HepG2 (cell line): ENCODE measurements at places on chromosomes 5 and 9.

DNA sequence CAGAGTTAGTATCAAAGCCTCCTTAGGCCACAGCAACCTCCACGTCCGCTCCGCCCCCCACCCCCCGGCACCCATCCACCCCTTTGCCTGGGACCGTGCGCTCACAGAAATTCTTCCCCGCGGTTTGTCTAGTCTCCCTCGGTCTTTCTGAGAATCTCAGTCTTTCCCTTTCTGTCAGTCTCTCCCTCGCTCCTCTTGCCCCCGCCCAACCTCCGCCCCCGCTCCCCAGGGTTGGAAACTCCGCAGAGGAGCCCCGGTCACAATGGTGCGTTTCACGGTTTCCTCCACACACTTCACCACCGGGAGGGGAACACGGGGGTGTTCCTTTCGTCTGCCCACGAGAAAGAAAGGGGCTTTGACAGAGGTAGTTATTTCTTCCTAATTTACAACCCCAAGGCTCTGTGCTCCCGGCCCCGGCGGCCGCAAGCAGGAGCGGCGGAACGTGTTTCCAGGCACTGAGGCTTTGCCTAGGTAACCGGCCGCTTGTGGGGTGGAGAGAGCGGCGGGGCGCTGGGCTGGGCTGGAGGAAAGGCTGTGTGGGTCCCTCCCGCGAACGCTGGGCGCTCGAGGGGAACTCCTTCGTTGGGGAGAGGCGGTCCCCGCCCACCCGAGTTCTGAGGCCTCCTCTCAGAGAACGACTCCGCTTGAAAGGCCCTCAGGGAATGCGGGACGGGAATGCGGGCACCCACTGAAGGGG, 2.1 kb downstream of the NR4A3 start:
- no peak for DNase-seq

DNA sequence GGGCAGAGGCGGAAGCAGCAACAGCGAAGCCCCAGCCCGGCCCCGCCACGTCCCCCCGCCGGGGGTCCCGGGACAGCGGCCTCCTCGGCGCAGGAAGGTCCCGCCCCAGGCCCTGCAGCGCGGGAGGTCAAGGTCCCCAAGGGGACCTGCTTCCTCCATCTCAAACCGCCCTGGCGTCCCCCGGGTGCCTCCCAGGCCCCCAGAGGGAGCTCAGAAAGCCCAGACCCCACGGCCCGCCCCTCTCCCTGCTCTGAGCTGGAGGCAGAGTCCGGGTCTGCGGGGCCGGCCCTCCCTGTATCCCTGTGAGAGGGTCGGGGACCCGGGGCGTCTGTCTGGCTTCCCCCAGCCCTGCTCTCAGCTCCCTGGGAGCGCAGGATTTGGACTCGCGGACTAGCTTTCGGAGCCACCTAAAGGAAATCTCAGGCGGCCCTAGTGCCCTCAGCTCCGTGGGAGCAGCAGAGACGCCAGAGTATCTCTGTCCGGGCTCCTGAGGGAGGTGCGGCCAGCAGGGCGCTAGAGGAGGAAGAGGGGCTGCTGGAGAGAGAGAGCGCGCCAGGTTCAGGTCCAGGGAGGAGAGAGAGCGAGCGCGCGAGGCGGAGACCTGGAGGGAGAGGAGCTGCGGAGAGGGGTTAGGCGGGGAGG, 30.7 kb downstream of the EXOC3 start:
- DNase-seq: peak; percentile 27

DNA sequence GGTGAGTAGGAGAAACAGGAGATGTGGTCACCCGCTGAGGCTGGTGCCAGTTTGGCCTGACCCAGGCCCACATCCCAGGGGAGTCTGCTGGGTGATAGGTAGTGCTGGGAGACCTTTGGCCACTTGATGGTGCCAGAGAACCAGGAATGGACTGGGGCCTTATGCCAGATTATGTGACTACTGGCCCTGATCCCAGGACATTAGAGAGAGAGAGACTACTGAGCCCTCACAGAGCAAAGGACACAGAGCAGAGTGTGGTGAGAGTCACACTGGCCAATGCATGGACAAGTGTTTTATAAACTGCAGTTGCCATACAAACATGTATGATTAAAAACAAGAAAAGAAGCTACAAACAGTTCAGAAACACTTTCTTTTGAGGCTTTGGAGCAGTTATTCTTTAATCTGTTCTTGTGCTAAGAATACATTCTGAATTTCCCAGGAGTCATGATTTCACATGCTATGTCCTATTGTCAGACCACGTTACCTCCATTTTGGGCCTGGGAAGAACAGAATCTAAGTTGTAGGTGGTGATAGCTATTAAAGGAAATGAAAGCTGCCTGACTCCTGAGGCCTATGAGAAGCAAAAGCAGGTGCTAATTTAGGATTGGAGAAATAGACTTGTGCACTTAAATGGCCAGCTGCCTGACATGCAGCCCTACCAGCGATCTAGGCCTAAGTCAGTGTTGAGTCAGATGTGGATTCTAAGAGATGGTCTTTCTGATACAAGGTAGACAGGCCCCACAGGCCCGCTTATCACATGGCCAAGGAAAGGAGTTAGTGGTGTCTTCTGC, 32.6 kb upstream of the TMOD1 start:
- DNase-seq: peak; percentile 67

GRCh38 chr9:69412741-69413150, 87.7 kb downstream of the ENTREP1 start:
- peak; percentile 39 for DNase-seq

DNA sequence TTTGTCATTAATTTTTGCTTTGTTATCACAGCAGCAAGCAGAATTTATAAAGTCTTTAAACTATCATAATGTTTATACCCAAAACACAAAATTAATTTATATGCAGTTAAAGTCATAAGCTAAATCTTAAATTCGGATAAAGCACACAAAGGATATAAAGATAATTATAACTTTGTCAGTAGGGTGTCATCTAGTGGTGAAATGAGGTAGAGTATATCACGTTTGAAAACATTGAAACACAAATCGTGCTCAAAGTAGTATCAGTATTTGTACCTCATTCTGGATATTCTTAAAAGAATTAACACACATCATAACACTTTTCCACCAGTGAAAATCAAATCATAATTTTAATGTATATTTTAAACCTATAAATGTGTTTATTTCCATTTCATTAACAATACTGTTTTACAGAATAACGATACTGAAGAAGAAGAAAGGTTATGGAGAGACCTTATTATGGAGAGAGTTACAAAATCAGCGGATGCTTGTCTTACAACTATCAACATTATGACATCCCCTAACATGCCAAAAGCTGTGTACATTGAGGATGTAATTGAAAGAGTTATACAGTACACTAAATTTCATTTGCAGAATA, 129.5 kb downstream of the NIPBL start:
- DNase-seq: peak; percentile 7

DNA sequence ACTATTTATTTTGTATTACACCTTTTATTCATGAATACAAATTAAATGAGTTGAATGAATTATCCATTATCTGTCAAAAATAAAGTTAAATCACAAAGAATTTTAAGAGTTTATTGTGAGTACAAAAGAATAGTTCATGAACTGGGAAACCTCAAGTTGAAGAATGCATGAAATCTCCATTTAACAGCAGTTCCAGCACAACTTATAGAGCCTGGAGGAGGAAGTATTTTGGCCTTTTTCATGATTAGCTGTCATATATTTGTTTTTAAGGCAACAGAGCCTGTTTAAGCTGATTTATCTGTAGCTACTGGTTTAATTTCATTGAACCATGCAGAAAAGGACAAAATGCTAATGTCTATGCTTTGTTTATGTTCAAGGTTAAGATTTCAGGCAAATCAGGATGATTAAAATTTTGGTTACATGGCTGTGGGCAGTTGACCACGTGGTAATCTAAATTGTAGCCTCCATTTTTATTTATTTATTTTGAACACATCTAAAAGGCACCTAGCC, 12.2 kb downstream of the SPINK1 start:
- no peak for DNase-seq

- DNase-seq: no peak
Measured at GRCh38 chr5:74578356-74579044, 62.0 kb downstream of the ENC1 start.

GRCh38 chr9:75451505-75451904, 363.2 kb downstream of the OSTF1 start:
- no peak for DNase-seq

DNA sequence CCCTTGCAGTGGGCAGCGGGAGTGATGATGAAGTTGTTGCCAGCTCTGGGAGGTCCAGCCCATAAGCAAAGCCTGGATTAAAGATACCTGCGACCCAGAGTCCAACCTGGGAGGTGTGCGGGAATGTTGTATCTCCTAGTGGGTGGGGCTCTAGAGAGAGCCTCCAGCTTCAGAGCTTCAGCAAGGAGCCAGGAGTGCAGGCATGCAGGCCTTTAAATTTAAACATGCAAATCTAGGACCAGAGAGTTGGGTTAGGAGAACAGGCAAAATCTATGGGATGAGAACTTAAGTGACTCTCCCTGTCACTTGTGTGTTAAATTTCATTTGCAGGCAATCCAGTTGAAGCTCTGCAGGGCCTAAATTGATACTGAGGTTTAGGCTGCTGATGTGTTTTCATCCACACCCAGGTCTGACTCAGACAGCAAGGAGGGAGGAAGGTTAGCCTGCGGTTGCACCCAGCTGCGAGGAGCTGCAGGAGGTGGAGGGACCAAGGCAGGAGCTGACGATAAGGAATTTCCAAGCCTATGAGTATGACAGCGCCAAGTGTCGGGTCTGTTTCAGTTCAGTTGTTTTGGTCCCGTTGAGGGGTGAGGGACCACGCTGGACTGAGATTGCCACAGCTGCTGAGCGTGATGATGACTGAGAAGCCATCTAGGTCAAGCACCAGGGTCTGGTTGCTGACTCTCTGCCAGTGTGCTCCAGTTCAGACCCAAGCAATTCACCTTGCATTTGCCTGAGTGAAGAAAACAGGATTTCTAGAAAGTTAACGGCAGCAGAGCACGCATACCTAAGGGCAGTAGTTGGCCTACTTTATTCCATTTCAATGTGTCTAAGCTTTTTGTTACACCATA, 243.0 kb downstream of the ICE1 start:
- no peak for DNase-seq

- no peak for DNase-seq
Measured at GRCh38 chr9:8232726-8233125, 433.1 kb upstream of the DMAC1 start.

DNA sequence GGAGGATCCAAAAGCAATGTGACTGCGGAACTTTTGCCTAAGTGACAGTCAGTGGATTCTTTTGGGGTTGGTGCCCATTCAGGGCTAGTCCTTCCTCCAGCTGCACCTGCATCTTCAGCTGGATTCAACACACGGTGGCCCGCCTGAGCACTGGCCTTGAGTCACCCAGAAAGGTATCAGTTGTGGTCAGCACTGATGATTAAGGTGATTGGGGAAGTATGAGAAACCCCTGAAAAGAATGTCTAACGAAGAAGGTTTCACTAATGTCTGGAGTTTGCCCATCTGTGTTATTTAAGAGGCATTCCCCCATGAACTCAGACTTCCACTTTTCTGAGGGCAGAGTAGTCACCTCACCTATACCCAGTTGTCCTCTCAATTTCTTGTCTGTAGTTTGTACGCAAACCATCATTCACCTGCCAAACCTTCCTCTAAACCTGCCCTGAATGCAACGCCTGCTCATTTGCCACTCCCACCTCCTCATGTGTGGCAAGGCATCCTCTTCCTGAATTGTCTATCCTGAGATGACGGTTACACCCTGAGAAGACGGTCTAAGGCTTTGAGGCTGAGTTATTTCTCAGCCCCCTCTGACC, 27.2 kb downstream of the CSF2 start:
- no peak for DNase-seq

DNA sequence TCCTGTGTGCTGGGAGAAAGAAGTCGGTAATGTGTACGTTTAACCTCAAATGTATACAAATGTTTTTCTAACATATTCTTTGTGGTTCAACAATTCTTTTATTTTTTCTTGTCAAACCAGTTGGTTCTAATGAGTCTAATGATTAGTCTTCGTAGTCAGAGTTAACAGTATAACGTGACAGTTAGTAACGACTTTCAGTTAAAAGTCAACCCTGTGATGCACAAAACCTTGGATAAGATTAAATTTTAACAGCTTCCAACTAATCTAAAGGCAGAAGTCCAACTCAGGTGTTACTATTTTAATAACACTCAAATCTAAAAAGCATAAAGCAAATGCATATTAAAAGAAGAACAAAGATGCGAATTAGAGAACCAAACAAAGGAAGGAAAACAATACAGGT, 47.0 kb downstream of the SEMA6A start:
- no peak for DNase-seq

- DNase-seq: no peak
Measured at GRCh38 chr9:93320591-93321219, 130.8 kb upstream of the FAM120A start.

GRCh38 chr9:71835596-71835995, 67.3 kb upstream of the CEMIP2 start:
- no peak for DNase-seq

- no peak for DNase-seq
Measured at GRCh38 chr5:142248853-142249462, 75.9 kb downstream of the SPRY4 start.

DNA sequence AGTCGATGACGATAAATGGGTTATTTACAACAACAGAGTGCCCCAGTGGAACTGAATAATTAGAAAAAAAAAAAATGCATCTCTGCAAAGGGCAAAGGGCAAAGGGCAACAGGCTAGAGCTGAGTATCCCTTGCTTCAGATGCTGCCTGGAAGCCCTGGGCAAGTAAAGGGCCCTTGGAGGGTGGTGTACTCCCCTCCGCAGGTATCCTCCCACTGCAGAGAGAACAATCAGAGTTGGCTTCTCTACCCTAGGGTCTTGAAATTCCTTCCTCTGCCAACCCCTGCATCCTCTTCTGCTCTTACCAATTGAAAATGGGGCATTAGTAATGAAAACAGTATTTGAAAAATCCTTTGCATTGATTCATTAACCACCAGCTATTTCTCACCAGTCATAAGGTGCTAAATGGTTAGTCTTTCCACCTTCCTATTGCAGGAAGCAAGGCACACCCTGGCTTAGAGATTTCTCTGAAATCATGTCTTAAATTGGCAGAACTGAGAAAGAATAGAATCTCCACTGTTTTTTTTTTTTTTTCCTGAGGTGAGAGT, 122.6 kb downstream of the SEMA6A start:
- no peak for DNase-seq

DNA sequence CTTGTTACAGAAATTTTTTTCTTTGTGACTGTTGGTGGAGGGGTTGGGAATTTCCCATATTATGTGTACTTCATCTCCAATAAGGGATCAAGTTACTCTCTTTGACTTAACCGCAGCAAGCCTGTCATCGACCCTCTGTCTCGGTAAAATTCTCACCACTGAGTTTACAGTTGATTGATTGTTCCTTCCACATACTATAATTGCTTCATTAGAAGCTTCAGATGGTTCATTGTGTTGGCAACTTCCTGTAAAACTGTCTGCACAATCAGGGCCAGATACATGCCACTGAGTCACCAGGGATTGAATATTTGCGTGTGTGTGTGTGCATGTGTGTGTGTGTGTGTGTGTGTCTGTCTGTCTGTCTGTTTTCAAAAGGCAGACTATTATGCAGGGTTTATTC, 176.6 kb downstream of the ZNF462 start:
- no peak for DNase-seq

DNA sequence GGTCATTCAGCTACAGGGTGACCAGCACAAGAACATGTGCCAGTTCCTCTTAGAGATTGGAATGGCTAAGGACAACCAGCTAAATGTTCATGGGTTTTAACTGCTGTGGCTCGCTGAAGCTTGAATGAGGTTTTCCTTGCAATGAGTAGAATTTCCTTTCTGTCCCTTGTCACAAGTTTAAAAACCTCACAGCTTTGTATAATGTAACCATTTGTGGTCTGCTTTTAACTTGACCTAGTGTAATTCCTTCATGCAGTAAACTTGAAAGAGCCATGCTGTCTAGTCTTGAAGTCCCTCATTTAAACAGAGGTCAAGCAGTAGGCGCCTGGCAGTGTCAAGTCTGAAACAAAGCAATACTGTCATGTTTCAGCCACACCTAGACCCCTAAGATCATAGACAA, 181.3 kb upstream of the DMRT1 start:
- DNase-seq: no peak

- DNase-seq: no peak
Measured at GRCh38 chr5:154428208-154428607, 17.6 kb upstream of the SAP30L start.
